ENCODE measurements at places on chromosomes 5 and 9.

- no peak for DNase-seq
Measured at GRCh38 chr9:99922711-99923030, 16.2 kb downstream of the STX17 start.

DNA sequence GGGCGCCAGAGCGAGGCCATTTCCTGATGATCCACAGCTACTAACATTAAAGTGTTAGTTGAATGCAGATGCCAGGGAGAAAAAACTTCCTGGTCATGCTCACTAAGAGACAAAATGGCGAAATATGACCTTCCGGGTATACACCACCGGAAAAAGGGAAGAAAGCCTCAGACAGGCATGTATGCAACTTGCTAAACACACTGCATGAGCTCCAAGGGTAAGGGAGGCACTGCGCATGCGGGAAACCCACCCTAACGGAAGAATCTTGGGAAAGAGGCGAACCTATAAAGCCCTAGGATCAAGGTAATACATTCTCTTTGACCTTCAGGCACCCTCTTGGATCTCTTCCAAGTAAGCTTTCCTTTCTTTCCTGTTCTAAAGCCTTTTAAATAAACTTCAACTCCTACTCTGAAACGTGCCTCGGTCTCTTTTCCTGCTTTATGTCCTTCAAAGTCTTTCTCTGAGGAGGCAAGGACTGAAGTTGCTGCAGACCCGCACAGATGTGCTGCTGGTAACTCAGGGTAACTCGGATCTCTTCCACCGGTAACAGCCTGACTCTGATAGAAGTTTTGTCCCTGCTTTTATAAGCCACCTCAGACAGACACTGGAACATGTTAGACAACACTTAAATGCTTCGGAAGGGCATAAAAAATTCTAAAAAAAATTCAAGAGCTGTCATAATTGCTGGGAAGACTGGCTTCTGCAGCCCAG, 64.9 kb downstream of the DTWD2 start:
- no peak for DNase-seq

- no peak for DNase-seq
Measured at GRCh38 chr9:74282526-74283253, 214.4 kb upstream of the RORB start.

DNA sequence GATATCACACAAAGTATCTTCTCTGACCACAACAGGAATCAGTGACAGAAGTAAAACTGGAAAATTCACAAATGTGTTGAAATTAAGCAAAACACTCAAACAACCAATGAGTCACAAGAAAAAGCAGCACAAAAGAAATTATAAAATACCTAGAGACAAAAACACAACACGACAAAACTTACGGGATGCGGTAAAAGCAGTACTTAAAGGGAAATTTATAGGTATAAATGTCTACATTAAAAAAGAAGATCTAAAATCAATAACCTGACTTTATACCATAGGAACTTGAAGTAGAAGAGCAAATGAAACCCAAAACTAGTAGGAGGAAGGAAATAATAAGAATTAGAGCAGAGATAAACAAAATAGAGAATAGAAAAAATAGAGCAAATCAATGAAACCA, 2.8 kb upstream of the WDR41 start:
- no peak for DNase-seq

DNA sequence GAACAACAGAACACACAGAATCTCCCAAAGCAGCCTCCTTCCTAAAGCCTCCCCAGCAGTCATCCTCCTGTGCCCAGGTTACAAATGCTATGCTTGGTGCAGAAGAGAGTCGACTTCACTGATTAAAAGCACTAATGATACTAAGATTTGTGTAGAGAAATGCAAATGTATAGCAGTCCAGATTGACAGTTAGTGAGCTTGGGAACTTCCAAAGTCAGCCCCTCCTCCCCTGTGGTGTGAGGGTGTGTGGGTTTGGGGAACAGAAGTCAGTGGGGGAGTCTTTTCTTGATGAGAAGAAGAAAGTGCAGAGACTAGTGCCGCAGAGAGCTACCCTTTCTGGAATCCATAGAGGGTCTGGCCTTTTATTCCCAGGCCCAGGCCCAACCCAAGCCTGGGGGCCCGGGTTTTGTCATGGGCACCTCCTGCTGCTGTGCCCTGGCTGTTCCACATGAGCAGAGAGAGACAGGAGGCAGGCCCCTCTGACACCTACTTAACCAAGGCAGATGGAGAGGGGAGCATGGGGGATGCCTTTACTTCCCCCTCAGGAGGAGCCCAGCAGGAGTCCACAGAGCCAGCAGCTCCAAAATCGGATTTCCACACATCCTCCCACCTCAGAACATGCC, 173.3 kb downstream of the DENND1A start:
- DNase-seq = peak; percentile 29

GRCh38 chr9:126341902-126342301, 15.3 kb downstream of the MVB12B start:
- no peak for DNase-seq

Measured in GM12864 (cell line).